ENCODE measurements at places on chromosomes 6 and 20. TPM values are rescaled to one million over a fixed set of nuclear protein-coding genes. Genes with fewer than 3 reads are reported as not detected.

DNA sequence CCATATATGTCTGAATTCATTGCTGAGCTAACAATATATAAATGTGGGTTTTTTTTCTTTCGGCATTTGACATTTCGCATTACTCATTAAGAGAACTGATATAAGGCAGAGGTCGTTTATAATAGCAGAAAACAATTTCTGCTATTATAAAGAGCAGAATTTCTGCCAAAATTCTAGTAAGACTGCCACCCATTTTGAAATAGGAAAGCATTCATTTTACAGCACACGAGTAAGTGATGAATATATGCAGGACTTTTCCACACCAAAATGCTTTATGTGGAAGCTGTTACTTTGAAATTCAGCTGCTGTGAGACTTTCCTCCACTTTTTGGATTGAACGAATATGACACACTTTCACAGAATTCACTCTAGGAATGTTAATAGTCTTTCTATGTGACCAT, 610.9 kb upstream of the MAN1A1 start:
- DNase-seq, result no peak

DNA sequence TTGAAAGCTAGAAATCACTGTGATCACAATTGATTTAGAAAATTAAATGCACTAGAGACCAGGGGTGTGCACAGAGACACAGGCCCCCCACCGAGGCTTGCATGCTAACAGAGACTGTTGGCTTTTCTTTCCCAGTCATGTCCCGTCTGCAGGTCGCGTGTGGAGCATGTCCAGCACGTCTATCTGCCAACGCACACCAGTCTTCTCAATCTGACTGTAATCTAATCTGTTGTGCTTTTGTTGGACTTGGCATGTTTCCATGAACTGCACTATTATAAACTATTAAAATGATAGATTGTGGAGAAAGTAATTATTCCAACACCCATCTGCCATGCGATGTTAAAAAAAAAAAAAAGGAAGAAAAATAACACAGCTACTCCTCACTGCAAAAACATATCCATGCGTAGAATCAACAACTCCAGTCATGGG, 17.7 kb downstream of the MYLIP start:
- DNase-seq, result peak; percentile 47

DNA sequence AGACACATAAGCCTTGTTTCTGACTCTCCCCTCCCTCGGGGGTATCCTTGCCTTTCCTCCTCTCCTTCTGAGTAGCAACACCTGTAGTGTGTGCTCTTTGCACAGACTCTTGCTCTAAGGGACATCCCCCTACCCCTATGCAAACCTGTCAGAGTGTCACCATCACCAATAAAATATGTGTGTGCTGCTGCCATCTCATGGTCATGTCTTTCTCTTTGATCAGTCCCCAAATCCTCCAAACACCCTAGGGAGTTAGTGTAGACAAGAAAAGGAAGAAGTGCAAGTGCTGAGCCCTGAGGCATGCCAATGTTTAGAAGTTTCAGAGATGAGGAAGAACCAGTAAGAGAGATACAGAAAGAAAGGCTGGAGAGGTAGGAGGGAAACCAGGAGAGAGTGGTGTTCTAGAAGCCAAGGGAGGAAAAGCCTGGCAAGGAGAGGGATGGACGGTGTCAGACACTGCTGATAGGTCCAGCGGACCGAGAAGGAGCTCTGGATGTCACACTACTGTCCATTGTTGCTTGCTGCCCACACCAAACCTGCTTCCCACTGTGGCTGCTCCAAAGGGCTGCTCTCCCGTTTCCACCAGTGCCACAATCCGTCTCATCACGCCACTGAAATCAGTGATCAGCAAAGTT, 16.4 kb downstream of the TRMT6 start:
- no peak for DNase-seq

- no peak for DNase-seq
Observed at GRCh38 chr6:143579703-143580102, 68.2 kb upstream of the FUCA2 start.

SNAP91 gene
- polyA plus RNA-seq, result 0.94 TPM

TOX2 gene
- polyA plus RNA-seq, result 5.1 TPM

GRCh38 chr6:124536842-124537191, 425.4 kb upstream of the RNF217 start:
- DNase-seq, result no peak

DNA sequence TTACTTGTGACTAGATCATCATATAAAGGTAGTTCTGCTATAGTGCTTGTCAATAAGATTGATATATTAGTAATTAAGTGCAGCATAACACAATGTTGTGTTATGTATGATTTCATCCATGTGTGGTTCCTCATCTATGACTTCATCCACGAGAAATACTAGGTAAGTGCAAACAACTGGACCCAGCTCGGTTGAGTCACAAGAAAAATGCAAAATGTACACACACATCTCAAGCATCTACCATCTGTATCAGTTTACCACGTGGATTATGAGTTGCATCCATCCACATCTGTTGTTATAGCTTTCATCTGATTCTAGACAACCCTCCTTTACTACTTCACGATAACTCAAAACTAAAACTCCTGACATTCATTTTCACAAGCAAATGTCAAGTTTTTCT, 517.0 kb upstream of the CITED2 start:
- no peak for DNase-seq

SCRT2 gene
- not detected for polyA plus RNA-seq

GRCh38 chr6:110446405-110446804, 30.0 kb downstream of the SLC22A16 start:
- no peak for DNase-seq

CABLES2 gene
- polyA plus RNA-seq, result 10.1 TPM

GRCh38 chr6:48084201-48084600, 26.8 kb downstream of the PTCHD4 start:
- DNase-seq, result no peak

GRCh38 chr6:3036861-3037637, 31.2 kb upstream of the RIPK1 start:
- no peak for DNase-seq

GRCh38 chr6:125940247-125941041, 16.1 kb upstream of the HINT3 start:
- no peak for DNase-seq

MUC22 gene
- polyA plus RNA-seq, result not detected

- no peak for DNase-seq
Observed at GRCh38 chr6:53322188-53323029, 26.3 kb downstream of the ELOVL5 start.

DNA sequence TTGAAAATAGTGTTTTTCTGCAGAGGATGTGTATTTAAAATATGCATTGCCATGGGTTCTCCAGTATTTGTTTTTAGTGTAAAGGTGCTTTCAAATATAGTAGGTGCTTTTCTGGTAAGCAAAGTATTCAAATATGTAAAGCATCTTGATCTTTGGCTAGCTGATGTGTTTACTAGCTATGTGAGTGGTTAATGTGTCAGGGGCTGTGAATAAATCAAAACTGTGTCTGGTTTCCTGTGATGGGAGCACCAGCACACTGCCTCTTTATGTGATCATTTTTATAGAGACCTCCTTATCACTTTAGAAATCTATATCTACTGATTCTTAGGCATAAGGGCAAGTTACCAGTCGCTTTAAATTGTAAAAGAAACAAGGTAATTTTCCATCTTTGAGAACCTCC, 388.9 kb upstream of the MAN1A1 start:
- DNase-seq, result no peak

- no peak for DNase-seq
Observed at GRCh38 chr6:143598466-143599080, 79.2 kb upstream of the PHACTR2 start.

- DNase-seq, result no peak
Observed at GRCh38 chr6:10759884-10760329, 12.3 kb downstream of the TMEM14B start.

BPIFB4 gene
- polyA plus RNA-seq, result not detected

DNA sequence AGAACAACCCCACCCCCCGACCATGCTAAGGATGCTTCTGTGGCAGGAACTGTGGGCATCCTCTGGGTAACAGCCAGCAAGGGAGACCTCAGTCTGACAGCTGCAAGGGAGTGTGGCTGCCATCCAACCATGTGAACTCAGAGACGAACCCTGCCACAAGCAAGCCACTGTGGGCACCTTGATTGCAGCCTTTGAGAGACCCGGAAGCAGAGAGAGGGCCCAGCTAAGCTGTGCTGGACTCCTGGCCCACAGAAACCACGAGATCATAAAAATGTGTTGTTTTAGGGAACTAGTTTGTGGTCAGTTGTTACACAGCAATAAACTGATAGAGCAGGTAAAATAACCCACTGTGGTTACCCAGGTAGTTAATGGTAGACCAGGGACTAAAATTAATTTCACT, 414.6 kb downstream of the CDH26 start:
- DNase-seq, result no peak

GRM4 gene
- 0.59 TPM for polyA plus RNA-seq

GRCh38 chr20:47922269-47922668, 137.0 kb upstream of the SULF2 start:
- DNase-seq, result no peak

DNA sequence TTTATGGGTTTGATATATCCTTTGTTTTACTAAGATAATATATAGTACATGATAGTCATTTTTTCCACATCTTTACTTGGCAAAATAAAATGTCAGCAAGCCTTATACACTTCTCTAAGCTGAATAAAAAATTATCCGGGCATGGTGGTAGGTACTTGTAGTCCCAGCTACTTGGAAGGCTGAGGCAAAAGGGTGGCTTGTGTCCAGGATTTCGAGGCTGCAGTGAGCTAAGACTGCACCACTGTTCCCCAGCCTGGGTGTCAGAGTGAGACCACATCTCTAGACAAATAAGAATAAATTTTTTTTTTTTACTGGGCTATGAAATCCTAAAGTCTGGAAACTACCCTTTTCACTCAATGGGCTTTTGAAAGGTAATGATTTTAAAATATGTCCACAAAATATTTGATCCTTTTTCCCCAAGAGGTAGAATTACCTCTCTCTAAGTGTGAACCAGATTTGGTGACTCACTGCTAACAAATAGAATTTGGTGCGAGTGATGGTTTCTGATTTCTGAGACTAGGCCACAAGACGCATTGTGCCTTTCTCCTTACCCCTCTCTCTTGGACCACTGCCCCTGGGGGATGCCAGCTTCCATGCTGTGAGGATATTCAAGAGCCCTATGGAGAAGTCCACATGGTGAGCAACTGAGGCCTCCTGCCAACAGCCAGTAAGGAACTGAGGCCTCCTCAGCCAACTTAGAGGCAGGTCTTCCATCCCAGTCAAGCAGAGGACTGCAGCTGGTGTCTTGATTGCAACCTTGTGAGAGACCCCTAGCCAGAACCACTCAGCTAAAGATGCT, 84.2 kb upstream of the ZNFX1 start:
- DNase-seq, result no peak

- no peak for DNase-seq
Observed at GRCh38 chr6:79048611-79049010, 29.4 kb downstream of the PHIP start.

DNA sequence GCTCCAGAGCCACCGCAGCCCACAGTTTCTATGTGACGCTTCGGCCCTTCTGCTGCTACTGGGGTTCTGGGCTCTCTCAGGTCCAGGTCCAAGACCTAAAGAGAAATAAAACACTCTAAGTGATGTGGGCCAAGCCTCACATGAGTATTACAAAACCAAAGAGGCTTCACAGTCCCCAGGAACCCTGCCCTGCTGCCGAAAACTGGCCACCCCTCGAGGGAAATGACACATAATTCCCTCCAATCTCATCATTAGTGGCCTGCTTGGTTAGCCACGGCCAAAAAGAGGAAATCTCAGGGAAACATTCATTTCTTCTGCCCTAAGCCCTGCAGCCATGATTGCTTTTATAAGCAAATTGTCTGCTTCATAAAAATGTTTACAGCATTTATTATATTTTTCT, 32.5 kb downstream of the DLL1 start:
- no peak for DNase-seq

ZBP1 gene
- 0.08 TPM for polyA plus RNA-seq

- DNase-seq, result no peak
Observed at GRCh38 chr20:21324126-21324525, 21.0 kb downstream of the XRN2 start.

Data from renal pelvis (tissue), 12 donors.